H1 (cell line): ENCODE measurements at places on chromosomes 3 and 15.

DNA sequence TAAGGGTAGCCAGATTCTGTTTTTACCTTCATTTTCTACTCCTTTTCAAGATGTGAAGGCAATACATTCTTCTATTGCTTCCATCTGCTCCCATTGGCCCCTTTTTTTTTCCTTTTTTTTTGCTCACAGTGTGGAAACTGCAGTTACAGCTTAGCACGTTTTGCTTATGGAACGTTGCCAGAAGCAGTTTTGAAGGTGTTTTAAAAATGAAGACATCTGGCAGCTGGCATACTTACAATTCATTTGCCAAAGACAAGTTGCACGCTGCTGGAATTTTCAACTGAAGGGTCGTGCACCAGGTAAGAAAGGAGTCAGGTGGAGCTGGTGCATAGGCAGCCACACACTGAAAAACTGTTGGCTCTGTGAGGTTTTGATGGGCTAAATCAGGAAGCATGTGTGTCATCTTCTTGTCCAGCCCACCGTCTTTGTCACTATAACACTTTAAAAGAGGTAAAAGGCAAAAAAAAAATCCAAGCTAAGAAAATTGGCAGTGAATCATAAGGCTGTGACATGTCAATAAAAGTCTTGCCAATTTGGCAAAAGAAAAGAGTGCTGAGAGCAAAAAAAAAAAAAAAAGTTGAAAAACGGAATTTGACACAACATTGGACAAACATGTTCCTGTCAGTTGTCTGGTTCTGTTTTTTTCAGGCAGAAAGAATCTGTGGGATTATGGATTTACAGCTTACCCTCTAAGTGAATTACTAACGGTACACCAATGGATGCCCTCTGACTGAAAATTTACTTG lies 225.4 kb upstream of the SOX2 start:
- no peak for DNase-seq

GRCh38 chr3:40885430-40885829 lies 313.9 kb upstream of the CTNNB1 start:
- DNase-seq, result no peak

GRCh38 chr3:150519026-150519425 lies 27.3 kb downstream of the SERP1 start:
- no peak for DNase-seq

- no peak for DNase-seq
Observed at GRCh38 chr3:127634653-127635052, 5.7 kb downstream of the PODXL2 start.

DNA sequence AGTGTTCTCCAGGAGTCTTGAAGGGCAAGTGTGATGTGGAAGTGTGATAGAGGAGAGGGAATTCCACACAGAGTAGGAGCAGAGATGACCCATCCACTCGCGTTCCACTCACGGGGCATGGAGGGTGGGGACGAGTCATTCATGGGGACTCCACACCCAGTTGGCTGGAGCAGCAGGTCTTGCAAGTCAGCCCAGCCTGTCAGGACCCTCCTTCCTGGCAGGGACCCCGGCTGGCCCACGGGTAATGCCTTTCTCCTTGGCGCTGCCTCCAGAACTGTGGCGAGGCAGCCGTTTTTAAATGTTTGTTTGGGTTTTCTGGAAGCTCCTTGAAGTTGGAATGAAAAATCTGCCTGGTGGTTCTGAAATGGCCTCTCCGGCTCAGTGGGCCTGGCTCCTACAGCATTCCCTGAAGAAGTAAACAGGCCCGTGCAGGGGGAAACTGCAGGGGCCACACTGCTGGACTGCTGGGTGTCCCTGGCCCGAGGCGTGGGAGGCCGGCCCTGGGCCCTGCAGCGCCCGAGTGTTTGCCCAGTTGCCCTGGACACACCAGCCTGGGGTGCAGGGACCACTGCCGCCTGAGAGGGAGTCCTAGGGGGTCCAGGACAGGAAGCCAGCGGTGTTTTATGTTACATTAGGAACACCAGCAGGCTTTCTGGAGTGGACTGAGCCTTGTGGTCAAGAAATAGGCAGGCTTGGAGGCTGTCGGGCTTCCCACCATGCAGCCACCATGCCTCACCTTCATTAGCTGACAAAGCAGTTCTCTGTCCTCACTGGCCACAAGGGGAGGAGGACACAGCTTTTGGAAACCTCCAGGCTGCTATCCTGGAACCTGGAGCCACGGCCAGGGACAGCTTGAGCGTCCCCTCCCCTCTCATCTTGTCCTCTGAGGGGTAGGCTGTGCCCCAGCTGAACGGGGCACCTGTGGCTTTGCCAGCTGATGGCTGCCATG lies 61.3 kb downstream of the CEMIP start:
- no peak for DNase-seq

DNA sequence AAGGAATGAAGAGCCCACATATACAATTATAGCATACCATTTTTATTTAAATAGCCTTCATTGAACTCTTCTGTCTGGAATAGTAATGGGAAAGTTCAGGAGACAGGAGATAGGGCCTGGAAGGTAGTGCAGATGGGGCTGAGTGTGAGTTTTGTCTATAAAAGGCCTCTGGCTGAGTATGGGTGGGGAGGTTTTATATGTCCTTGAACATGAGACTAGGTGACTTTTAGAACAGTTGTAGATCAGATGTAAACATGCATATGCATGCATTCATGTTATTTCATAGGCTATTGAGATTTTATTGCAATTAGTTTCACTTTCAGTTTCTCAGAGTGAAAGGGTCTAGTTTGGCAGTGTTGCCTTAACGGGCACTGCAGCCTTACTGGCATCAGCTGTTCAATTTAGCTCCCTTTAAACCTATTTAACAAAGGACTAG lies 27.1 kb downstream of the CGGBP1 start:
- DNase-seq, result no peak
